Activated CD8-positive, alpha-beta memory T cell treated with anti-CD3 and anti-CD28 coated beads, Interleukin-2, amount 10 ng/mL, durations not matched to agents 7 days and 5 days (primary cell): ENCODE measurements at places on chromosomes 5 and 9. TPM values are rescaled to one million over a fixed set of nuclear protein-coding genes. Genes with fewer than 3 reads are reported as not detected.

- no peaks in the 10 kb centered on the region for H3K36me3 ChIP-seq
- H3K27ac ChIP-seq: no peak overlapping the region
- H3K4me3 ChIP-seq: no peak overlapping the region
- DNase-seq: no peak
- peaks cover 3% of the 10 kb centered on the region for H3K4me1 ChIP-seq
Measured at GRCh38 chr9:134693011-134693410, 51.4 kb downstream of the COL5A1 start.

- H3K4me3 ChIP-seq: no peak overlapping the region
- peaks cover 42% of the 10 kb centered on the region for H3K27me3 ChIP-seq
- H3K36me3 ChIP-seq: no peaks in the 10 kb centered on the region
- DNase-seq: no peak
- H3K27ac ChIP-seq: no peak overlapping the region
- H3K4me1 ChIP-seq: no peaks in the 10 kb centered on the region
Measured at GRCh38 chr5:141747152-141748141, 65.4 kb upstream of the ARAP3 start.

The LCN10 gene
- 0.68 TPM for total RNA-seq

The SKP2 gene
- total RNA-seq: 52.3 TPM

DNA sequence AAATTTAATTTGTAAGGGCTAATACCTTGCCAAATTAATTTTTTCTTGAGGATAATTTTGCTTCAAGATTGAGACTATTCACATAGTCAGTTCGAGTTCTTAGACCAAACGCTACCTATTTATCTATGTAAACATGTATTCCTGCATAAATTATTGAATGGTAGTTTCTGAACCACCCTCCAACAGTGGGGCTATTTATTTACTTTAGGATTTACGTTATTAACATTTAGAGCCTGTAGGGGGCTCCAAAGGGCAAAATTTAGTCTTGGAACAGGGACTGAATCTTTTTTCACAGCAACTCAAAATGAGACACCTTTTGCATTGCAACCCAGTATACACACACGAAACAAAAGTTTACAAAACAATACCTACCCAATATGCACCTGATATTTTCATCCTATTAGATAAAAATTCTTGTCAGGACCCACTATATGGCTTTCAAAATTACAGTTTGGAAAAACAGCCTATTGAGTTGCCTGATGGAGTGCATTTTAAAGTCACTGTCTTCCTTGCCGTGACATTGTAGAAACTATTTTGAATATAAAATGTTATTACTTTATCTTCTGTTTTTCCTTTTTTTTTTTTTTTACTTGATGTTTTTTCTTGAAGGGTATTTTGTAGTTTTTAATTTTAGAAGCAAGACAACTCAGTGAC is 47.1 kb upstream of the POU4F3 start:
- peaks cover 1% of the 10 kb centered on the region for H3K4me1 ChIP-seq
- DNase-seq: no peak
- H3K27me3 ChIP-seq: no peaks in the 10 kb centered on the region
- no peak overlapping the region for H3K27ac ChIP-seq
- peaks cover 4% of the 10 kb centered on the region for H3K36me3 ChIP-seq

DNA sequence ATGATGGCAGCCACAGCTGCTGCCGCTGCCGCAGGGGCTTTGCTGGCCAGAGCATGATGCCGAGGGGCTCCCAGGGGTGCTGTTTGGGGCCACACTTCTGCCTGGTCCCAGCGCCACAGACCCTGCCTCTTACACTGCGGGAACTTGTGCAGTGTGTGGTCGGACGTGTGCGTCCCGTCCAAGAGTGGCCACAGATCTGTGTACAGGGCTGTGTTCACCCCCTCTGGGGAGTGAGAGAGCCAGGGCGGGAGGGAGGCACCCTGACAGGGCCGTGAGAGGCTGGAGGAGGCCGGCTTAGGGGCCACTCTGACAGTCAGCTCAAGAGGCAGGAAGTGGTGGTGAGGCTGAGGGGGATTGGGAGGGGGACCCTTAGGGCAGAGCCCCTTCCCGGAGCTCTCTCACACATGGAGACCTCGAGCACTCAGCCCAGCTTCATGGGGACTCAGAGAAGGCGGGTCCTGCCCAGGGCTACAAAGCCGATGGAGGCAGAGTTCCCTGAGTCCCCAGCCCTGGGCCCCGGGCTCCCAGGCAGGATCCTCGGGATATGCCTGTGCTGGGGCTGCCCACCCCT is 13.1 kb upstream of the CARD19 start:
- peak overlapping the region; percentile 84 for H3K27ac ChIP-seq
- H3K27me3 ChIP-seq: no peaks in the 10 kb centered on the region
- peaks cover 42% of the 10 kb centered on the region for H3K4me1 ChIP-seq
- DNase-seq: peak; percentile 54
- H3K4me3 ChIP-seq: no peak overlapping the region
- H3K36me3 ChIP-seq: peaks cover 57% of the 10 kb centered on the region

- no peak overlapping the region for H3K4me3 ChIP-seq
- no peak for DNase-seq
- H3K4me1 ChIP-seq: no peaks in the 10 kb centered on the region
- H3K27ac ChIP-seq: no peak overlapping the region
- no peaks in the 10 kb centered on the region for H3K27me3 ChIP-seq
Measured at GRCh38 chr9:117494401-117495090, 79.7 kb upstream of the ASTN2 start.

The SVEP1 gene
- total RNA-seq: not detected
